ENCODE measurements at places on chromosomes 6 and 20. TPM values are rescaled to one million over a fixed set of nuclear protein-coding genes. Genes with fewer than 3 reads are reported as not detected.

DNA sequence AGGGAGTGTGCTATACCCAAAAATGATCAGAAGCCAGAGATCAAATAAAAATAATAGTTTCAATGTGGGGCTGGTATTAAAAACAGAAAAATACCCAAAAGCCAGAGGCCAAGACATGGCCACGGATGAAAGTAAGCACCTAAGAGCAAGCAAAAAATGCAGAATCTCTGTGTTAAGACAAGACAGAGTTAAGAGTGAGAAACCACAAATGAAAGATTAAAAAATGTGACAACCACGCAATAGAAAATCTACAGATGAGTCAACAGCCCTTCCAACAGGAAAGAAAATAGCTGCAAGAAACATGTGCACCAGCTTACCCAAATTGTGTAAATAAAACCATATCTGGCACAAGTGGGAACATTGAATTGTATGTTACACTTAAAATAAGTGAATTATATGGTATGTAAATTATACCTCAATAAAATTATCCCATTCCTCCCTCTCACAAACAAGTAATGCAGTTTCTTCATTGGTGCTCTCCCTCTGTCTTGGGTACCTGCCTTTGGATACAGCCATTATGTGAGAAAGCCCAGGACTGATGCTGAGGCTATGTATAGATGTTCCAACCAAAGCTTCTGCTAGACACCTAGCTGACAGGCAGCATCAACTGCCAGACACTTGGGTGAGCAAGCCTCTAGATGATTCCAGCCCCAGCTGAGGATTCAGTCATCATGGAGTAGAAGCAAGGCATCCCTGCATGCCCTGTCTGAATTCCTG is 55.3 kb upstream of the UFL1 start:
- peak; percentile 9 for DNase-seq

GRCh38 chr6:152233547-152234320 is 403.4 kb downstream of the SYNE1 start:
- no peak for DNase-seq

GRCh38 chr6:72417759-72418158 is 204.1 kb upstream of the KCNQ5 start:
- DNase-seq: no peak

- peak; percentile 38 for DNase-seq
These were observed 162.2 kb downstream of the NKAIN2 start for GRCh38 chr6:123965894-123966293.

DNA sequence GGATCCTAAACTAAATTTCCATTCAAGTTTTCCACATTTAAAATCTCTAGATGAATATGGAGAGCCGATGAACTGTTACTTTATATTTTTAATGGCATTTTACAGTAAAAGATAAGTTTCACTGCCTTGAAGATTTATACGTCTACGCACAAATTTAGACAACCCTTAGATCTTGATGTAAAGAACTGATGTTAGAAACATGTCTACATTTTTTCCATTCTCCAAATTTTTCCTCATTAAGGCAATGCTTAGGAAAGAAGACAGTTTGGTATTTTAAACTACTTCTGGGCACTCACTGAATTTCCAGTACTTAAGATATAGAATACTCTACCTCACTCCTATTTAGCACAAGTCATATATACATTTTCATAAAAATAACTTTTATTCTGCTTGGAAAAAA is 45.4 kb downstream of the ME1 start:
- DNase-seq: no peak

- no peak for DNase-seq
These were observed 14.0 kb upstream of the RUNX2 start for GRCh38 chr6:45314146-45314545.

- no peak for DNase-seq
These were observed 87.5 kb downstream of the DACT2 start for GRCh38 chr6:168232062-168232461.

- peak; percentile 46 for DNase-seq
These were observed 25.9 kb upstream of the EPB41L1 start for GRCh38 chr20:36128463-36129159.

DNA sequence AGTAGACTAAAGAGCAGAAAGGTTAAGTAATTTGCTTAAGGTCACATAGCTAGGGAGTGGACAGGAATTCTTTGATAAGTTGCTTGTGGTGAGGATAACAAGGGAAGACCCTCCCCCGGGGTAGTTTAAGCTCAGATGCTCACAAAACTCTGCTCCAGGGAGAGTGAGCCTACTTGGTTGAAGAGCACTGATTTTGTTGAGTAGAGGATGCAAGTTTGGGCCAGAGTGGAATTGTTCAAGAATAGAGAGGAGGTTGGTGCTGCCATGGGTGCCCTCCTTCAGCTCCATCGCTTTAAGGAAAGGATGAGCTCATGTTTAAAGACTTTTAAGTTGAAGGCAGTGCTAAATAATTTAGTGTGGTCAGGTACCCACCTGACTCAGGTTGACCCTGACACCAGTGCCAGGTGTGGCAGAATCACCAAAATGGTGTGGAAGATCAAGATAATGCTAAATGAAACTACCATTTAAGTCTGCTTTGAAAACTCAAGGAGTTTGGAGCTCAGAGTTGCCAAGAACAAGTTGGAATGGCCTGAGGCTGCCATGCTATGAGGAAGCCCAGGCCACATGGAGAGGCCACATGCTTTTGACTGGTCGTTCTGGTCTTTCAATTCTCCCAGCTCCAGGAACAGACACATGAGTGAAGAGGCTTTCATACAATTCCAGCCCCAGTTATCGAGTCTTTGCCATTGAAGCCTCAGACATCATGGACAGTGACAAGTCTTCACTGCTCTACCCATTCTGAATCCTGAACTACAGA is 8.0 kb upstream of the TCF15 start:
- DNase-seq: no peak

GRCh38 chr6:15457121-15457650 is 205.6 kb downstream of the DTNBP1 start:
- no peak for DNase-seq

DNA sequence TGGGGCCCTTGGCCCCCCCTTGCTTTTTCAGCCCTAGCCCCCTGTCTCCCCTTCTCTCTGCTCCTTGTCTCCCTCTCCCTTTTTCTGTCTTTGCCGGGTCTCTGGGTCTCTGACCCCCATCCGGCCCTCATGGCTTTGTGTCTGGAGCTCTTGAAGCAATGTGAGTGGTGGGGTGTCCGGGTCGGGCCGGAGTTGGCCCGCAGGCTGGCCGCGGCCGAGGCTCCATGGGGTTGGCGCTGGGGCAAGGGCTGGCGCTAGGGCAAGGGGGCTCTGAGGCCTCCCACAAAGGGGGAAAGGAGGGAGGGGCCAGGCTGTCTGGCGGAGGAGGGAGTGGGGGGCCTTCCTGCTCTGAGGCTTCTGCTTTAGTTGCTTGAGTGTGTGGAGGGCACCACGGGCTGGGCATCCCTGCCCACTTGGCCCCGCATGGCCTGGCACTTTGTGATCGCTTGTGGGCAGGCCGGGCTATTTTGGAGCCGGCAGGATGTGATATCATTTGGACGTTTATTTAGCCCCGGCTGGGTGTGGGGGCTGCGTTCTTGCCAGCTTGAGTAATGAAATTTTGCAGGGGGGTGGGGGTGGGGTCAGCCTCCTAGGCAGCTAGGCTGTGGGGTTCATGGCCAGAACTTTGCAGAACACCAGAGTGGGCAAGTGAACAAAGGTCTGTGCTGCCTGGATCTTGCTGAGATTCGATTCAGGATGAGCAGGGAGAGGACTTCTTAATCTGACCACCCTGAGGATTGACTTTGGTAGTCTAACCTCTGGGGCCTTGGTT is 78.7 kb upstream of the MYL9 start:
- no peak for DNase-seq

DNA sequence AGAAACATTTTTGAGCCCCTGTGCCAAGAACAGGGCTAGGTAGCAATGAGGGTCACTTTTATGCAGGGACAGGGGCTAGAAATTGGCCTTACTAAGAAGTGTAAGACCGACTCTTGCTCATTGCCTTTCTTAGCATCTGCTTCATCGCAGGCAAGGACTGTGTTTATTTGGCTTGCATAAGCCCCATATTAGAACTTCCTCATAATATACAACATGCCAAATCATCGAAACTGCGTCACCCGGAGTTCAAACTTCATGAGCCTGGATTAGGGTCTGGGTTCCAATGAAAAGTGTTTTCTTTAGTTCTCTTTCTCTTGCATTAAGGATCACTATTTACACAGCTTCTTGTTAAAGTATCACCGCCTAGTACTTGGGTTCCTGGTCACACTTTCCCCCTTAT is 977 bp upstream of the SMAP1 start:
- no peak for DNase-seq

- DNase-seq: no peak
These were observed 7.5 kb downstream of the AFG1L start for GRCh38 chr6:108302386-108302785.

Gene C4A
- polyA plus RNA-seq: 2.0 TPM

Gene B4GALT5
- polyA plus RNA-seq: 24.0 TPM

Gene SLC17A1
- not detected for polyA plus RNA-seq

Gene SNAP91
- not detected for polyA plus RNA-seq

Gene ZBTB12
- polyA plus RNA-seq: 0.95 TPM

Gene CDSN
- 2.8 TPM for polyA plus RNA-seq

Gene LTB
- polyA plus RNA-seq: 0.07 TPM

Gene ARFGEF3
- polyA plus RNA-seq: 0.51 TPM

Gene SLC13A3
- polyA plus RNA-seq: 1.8 TPM

Gene CDH26
- polyA plus RNA-seq: 0.46 TPM

Gene NOP56
- 258 TPM for polyA plus RNA-seq

Measured in mammary epithelial cell (primary cell).